ENCODE measurements at places on chromosomes 6 and 20.

- no peak for DNase-seq
Measured at GRCh38 chr6:106735136-106735633, 105.8 kb downstream of the QRSL1 start.

- peak; percentile 8 for DNase-seq
Measured at GRCh38 chr6:43927532-43928210, 157.7 kb downstream of the VEGFA start.

GRCh38 chr6:39465539-39465938 lies 143.0 kb upstream of the KCNK16 start:
- no peak for DNase-seq

DNA sequence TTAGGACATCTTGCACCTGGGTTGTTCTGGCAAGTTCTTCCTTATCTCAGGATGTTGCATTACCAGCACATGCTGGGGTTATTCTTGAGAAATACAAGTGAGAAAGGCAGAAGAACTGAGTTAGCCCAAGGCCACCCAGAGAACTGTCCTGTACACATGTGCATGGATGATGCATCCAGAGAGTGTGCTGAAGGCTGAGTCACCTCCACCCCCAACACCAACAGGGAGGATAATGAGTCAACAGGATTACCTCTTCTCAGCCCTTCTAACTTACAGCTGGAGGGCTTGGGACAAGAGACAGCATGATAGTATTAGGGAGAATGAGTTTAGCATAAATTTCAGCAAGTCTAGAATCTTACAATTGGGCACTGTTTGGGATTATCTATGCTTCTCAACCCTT lies 8.5 kb downstream of the SCGN start:
- DNase-seq, result no peak

DNA sequence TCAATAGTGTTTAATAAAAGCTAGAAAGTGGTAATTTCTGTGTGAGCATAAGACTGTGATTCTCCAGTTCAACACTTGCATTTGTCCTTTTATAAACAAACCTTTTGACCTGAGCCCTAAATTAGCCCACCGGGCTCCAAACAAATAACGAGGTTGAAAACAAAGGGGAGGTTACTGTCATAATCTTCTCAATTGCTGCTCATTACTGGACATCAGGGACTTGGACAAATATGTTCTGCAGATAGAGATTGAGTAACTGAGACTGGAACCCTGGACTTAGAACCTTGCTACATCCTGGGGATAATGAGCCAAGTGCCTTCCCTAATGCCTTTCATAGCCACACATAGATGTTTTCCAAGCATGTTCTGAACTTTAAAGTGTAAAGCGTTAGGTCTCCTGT lies 84.2 kb upstream of the PCSK2 start:
- no peak for DNase-seq

DNA sequence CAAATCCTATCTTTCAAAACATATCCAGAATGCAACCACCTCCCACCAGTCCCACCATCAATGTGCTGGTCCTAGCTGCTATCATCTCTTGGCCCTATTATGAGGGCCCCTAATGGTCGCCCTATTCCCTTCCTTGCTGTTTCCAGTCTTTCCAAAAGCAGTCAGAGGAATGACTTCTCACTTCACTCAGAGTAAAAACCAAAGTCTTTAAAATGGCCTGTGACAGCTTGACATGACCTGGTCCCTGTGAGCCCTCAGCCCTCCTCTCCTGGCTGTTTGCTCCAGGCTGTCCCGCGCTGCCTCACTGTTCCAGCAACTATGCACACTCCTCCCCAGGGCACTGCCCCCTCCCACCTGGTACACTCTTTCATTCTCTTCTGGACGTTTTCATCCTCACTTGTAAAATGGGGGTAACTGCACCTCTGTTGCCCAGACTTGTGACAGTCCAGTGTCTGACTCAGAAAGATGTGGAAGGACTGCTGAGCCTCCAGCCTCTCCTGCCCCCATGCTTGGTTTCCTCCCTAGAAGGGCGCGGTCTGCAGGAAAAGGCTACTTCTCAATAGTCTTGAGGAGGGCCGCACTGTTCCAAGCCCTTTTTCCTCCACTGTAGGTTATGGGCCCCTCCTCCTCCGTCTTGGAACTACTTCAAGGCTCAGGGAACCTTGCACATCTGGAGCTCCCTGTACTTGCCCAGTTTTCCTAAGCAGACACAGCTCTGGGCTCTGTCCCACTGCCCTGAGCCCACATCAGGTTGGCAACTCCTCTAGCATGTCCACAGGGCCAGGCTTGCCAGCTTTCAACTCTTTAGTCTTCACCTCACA lies 64.7 kb downstream of the MYH7B start:
- no peak for DNase-seq

DNA sequence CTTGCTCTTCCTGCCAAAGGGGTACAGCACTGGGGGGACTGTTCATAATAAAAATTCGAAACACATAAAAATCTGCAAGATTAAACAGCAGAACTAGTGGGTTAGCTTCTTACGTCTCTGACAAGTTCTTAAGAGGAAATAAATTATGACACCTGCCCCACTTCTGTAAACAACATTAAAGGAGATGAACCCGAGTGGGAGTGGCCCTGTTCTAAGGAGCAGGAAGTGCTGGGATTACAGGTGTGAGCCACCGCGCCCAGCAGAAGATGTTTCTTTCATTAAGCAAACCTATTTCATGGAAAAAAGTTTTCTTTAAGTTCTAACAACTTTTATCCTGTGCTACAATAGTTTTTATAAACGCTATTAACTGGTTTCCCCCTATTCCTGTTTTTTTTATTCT lies 24.6 kb downstream of the USP45 start:
- DNase-seq, result no peak

- DNase-seq, result no peak
Measured at GRCh38 chr6:121520337-121521163, 85.1 kb downstream of the GJA1 start.

DNA sequence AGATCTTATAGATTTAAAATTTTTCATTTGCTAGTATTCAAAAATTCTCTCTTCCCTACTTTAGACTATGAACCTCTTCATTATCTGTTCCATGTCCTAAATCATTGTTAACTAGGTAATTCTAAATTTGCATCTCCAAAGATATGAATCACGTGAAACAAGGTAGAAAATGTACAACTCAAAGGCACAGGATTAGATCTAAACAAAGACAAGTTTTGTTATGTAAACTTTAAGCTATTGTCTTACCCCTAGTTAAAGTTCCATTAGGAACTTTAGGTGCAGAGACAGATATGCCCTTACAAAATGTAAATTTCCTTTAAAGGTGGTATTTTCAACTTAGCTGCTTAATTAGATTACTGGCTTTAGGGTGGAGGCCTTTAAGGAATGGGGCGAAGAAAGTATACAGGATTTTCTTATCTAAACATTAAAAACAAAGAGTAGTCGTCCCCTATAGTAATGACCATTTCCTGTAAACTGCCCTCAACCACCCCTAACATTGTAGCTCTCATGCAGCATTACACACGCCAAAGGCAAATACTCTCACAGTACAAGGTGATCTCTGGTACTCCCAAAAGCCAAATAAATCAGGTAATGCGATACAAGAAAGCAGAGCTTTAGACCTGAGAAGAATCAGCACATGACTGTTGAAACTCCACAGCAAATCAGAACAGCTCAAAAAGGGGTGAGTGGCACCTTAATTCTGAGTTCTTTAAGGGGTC lies 57.4 kb upstream of the MRAP2 start:
- DNase-seq, result no peak

- no peak for DNase-seq
Measured at GRCh38 chr20:38804221-38804620, 1.3 kb upstream of the PPP1R16B start.

DNA sequence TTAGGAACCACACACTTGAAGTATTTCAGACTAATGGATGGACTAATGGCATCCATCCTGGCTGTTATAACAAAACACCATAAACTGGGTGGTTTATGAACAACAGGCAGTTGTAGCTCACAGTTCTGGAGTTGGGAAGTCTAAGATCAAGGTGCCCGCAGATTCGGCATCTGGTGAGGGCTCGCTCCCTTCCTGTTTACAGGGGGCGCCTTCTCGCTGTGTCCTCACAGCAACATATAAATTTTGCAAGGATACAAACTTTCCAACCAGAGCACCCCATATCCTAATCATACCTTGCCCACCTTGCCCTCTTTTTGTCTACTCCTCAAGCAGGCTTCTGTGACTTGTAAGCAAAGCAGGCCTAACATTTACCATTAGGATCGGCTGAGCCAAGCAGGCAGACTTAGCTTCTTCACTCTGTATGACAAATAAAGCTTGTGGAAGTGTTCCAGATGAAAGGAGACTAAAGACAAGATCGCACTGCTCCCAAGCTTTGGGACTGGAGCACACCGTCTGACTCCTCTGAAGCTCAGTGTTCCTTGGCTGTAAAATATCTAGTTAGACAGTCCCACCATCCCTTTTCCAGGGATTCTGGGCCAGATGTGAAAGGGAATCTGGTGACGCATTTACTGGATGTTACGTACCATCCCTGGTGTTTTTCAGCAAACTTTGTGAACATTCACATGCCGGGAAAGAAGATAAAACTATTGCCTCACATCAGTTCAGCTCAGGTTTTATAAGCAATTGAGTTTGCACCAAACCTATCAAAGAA lies 34.9 kb downstream of the GFOD1 start:
- no peak for DNase-seq

GRCh38 chr6:32074996-32075532 lies 34.1 kb downstream of the TNXB start:
- no peak for DNase-seq

DNA sequence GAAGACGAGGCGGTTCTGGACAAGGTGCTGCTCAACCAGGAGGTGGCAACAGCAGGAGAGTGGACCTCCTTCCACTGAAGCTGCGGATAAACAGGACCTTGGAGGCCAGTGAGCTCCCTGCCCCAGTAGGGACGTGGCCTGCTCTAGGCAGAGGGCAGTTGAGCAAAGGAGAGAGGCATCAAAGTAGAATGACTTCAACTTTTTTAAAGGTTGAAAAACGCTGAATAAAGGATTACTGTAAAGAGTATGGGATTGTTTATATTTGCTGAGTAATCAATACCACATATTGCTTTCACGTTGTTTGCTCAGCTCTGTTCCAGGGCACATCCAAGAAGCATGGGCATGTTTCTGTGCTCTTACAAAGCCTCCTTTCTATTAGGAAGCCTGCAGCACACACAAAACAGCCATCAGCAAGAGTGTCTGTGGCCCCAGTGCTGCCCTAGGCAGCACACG lies 48.1 kb downstream of the ERMARD start:
- no peak for DNase-seq

DNA sequence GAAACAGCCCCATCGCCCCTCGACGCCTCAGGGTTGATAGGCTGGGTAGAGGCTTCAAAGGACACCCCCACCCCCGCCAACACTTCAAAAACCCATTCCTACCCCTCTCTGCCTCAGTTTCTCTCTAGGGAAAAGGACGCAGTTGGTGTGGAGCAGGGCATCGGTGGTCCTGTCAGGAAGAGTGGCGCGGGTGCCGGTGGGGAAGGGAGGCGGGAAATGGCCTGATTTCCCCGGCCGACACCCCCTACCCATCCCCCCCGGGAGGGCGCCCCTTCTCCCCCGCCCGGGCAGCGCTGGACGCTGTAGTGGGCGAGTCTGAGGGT lies 367 bp downstream of the NRSN2 start:
- no peak for DNase-seq

- no peak for DNase-seq
Measured at GRCh38 chr6:117272032-117272866, 6.9 kb downstream of the VGLL2 start.

DNA sequence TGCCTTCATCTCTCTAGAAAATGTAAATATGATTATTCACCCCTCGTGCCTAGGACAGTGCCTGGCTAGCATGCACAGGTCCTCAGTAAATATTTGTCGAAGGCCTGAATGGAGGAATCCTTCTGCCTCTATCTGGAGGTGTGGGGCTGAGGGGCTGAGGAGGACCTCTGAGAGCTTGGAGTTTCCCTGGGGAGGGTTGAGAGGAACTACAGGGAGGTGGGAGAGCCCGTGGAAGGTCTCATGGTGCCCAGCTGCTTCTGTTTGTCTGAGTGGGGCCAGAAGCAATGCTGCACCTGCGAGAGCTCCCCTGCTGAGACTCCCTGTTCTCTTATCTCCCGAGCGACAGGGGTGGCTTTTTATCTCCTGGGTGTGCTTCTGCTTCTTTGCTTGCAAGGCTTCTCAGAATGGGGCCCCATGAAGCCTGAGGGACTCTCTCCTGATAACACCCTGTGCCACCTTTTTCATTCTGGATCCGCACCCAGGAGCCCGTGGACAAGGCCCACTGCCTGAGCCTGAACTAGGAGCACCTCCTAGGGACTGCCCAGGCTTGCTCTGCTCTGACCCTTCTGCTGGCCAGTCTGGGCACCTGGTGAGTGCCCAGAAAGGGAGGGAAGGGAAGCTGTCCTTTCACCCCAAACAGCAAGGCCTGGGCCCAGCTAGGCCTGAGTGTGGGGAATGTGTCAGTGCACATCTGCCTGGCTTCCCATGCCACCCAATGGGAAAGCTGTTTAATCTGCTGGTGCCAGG lies 2.4 kb downstream of the SLC29A1 start:
- no peak for DNase-seq

Data from naive B cell (primary cell).